ENCODE measurements at places on chromosomes 12 and 14.

DNA sequence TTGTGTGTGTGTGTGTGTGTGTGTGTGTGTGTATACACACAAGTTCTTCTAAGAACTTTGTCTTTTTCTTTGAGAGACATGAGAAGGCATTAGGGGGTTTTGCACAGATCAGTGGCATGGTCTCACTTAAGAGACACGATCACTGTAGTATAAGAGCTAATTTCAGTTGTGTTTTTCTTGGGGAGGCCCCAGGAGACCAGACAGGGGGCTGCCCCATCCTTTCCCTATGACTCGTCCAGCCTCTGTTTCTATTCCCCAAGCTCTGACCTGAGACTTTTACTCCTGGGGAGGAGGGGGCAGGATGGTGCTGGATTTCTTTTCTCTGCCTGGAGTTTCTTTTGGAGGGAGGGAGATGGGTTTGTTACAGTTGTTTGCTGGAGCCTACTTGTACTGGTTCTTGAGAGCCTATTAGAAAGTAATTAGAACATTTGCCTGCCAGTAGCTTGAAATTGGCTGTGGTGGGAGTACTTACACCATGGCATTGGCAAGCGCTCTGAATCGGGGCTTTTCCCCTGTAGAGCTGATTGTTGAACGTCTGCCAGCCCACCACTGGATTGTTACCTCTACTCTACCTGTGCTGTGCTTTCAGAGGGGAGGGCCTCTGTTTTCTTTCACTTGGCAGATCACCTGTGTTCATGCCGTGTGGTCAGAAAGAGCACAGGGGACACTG, 109.5 kb downstream of the TSPAN9 start:
- DNase-seq, result no peak

DNA sequence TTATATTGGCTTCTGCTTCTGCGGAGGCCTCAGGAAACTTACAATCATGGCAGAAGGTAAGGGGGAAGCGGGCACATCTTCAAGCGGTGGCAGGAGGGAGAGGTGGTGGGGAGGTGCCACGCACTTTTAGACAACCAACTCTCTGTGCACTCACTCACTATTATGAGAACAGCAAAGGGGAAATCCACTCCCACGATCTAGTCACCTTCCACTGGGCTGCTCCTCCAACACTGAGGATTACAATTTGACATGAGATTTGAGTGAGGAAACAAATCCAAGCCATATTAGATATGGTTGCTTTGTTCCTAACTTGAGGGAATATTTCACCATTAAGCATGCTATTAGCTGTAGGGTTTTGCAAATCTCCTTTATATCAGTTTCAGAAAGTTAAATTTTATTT, 80.3 kb downstream of the UNC79 start:
- no peak for DNase-seq

DNA sequence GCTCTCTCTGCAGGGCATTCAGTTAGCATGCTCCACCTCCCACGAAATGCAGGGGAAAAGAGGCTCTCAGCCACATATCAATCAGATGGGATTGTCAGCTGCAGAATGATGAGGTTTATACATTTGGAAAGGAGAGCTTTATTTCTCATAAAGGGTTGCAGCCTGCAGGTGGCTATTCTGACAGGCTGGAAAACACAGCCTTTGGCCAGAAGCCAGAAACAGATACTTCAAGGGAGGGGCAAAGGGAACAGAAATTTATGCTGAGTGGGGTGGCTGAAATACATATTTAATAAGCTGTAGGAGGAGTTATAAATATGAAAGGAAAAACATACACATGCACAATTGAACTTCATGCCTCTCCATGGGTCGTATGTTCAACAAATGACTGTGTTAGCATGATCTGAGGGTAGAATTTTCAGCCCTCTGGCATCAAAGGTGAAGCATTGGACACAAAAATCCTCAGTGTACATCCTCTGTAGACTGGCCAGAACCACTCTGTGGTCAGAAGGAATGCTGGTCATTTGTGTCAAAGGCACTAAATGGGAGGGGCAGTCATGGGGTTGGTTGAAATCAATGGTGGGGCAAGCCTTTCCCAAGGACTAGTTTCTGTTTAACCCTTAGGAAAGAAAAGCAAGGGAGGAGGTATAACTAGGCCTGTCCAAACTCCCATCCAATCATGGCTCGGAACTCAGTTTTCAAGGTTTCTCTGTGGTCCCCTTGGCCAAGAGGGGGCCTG, 62.4 kb downstream of the TMX1 start:
- DNase-seq, result no peak

GRCh38 chr12:40168868-40169267, 55.9 kb upstream of the LRRK2 start:
- no peak for DNase-seq

GRCh38 chr12:97784904-97785303, 322.3 kb downstream of the RMST start:
- no peak for DNase-seq

- DNase-seq, result no peak
Measured at GRCh38 chr14:77189479-77189878, 7.9 kb downstream of the TMEM63C start.

GRCh38 chr14:32345311-32345791, 16.3 kb downstream of the AKAP6 start:
- no peak for DNase-seq

- no peak for DNase-seq
Measured at GRCh38 chr14:22475381-22475780, 113.6 kb downstream of the DAD1 start.

Measured in substantia nigra (tissue), 51 donors.